ENCODE measurements at places on chromosomes 7 and 10. TPM values are rescaled to one million over a fixed set of nuclear protein-coding genes. Genes with fewer than 3 reads are reported as not detected.

Gene CLCN1
- not detected for polyA plus RNA-seq

Gene GTF2IRD1
- 27.3 TPM for polyA plus RNA-seq

DNA sequence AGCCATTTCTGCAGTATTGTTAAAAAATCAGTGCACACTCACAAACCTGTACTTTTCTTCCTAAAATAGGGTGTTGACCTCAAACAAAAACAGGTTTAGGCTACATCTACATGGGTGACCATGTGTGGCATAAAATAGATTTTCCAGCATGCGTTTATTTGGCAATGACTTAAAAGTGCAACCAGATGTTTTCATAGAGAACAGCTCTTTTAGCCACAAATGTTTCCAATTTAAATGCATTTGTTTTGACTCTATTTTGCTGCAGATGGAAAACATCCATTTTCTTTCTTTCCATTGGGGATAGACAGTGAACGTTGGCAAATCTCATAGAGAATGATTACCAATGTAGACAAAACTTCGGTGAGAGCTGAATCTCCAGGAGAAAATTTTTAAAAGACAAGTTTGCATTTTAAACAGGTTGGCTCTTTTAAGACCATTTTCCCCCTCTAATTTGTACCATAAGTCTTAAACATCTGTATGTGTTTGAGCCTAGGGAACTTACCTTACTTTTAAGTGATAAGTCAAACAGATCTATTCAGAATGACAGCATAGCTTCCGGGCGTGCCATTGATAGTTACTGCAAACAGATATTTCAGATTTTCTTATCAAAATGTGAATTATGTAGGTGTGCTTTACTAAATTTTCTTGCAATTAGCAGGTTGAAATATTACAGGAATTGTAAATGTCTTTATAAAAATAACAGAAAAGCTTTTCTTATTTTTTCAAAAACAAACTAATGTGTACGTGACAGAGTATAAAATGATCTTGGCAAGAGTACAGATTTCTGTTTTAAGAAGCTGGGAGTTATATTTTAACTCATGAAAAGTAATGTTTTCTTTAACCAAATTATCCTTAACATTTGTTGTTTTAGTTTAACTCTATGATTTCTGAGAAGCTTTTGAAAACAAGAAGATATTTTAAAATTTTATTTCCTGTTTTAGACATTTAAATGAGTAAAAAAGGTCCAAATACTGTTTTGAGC, 144.9 kb downstream of the HGF start:
- DNase-seq, result no peak

DNA sequence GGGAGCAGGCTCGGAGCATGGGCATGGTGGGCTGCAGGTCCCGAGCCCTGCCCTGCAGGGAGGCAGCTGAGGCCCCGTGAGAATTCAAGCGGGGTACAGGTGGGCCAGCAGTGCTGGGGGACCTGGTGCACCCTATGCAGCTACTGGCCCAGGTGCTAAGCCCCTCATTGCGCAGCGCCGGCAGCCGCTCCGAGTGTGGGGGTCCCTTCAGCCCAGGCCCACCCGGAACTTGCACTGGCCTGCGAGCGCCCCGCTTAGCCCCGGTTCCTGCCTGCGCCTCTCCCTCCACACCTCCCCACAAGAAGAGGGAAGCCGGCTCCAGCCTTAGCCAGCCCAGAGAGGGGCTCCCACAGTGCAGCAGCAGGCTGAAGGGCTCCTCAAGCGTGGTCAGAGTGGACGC, 250.7 kb downstream of the CRPPA start:
- no peak for DNase-seq

- DNase-seq, result no peak
These were observed 171.9 kb downstream of the USP6NL start for GRCh38 chr10:11439523-11440053.

Data from AG04450 (cell line).